ENCODE measurements at places on chromosomes 3 and 15.

DNA sequence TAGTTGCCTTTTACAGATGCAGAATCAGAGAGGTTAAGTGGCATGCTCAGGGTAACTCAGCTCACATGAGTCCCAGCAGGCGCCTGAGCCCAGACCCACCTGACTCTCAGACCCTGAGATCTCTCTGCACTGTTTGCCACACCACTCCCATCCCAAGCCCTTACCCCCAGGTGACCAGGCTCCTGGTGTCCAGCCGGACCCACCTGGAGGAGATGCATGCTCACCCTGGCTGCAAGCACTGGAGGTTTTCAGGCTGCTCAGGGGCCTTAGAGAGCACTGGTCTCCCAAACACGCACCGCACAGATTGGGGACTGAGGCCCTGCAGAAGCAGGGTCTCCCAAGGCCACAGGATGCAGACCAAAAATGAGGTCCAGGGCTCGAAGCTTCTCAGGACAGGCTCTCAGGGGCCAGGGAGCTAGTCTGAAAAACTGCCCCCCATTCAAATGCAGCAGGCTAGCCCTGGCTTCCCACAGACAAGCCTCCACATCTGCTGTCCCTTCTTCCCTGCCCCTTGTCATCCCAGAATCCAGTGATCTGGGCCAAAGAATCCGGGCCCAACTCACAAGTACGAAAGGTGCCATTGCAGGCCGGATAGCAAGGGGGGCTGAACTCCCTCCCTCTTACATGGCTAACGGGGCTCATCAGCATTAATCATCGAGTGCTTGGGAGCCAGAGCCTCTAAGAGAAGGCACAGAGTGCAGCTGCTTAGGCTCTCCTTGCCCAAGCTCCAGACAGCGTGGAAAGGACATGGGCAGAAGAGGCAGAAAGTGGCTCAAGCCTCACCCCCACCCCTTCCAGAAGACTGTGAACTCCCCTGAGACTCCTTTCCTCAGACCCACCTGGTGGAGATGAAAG lies 90.2 kb upstream of the PRR20G start:
- DNase-seq, result no peak

GRCh38 chr3:115830764-115831395 lies 207.6 kb downstream of the GAP43 start:
- no peak for DNase-seq

- no peak for DNase-seq
These were observed 62.0 kb upstream of the NSMCE3 start for GRCh38 chr15:29331669-29332068.

DNA sequence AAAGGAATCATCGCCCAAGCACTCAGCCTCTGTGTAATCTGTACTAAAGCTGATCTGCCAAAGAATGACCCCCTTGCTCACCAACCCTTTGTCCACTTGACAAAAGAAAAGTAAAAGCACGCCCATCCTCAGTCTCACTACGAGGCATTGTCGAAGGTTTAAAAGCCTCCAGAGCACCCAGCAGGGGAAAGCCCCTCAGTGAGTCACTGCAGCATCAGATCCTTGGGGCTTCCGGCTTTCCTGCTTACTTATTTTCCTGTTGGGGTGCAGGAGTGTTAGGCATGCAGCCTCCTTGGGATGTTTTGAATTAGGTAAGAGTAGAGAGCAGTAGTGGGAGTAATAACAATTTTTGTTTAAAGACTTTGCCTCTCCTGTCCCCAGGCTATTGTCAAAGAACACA lies 216.1 kb downstream of the MTHFS start:
- DNase-seq, result no peak

DNA sequence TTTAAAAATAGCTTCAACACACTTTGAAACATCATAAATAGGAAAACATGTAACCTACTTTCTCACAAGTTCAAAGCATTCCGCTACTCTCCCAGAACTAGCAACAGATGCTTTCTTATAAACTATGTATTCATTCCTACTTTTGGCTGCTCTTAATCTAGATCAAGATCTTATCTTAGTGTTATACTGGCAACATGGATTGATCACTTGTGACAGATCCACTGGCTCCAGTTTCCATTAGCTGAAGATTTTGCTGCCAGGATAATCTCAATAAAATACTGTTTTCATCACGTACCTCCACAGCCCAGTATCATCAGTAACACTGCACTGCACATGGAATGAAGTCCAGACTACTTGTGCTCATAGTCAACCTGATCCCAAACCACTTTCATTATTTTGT lies 491.7 kb upstream of the AGTR1 start:
- DNase-seq, result no peak

GRCh38 chr3:39118079-39118478 lies 10.6 kb downstream of the TTC21A start:
- DNase-seq, result no peak

DNA sequence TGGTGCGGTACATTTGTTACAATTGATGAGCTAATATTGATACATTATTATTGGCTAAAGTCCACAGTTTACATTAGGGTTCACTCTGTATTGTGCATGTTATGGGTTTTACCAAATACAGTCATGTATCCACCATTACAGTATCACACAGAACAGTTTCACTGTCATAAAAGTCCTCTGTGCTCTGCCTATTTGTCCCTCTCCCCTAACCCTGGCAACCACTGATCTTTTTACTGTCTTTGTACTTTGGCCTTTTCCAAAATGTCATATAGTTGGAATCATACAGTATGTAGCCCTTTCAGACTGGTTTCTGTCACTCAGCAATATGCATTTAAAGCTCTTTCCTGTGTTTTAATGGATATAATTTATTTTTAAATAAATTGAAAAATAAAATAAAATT lies 83.1 kb upstream of the SLC4A7 start:
- DNase-seq, result no peak

- DNase-seq, result peak; percentile 32
These were observed 120.3 kb downstream of the ETFA start for GRCh38 chr15:76190751-76191538.

- DNase-seq, result no peak
These were observed 181.3 kb upstream of the WNT5A start for GRCh38 chr3:55668359-55668758.

DNA sequence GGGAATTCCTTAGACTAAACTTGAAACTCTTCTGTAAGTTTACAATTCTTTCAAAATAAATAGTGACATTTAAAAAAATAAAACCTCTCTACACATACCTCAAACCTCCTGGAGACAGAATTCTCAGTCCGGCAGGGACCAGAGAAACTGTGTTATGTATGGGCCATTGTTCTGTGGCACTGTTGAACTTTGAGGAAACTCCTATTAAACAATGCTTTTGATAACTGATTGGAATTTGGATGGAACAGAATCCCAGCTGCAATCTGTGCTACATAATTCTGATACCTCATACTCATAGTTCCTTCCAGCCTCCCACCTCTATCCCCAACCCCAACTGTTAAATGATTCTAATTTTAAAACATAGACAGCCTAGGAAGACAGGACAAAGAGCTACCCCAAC lies 85.0 kb downstream of the TM4SF4 start:
- DNase-seq, result no peak

GRCh38 chr3:18097473-18097872 lies 327.7 kb downstream of the SATB1 start:
- no peak for DNase-seq

GRCh38 chr15:27878841-27879240 lies 220.3 kb downstream of the OCA2 start:
- no peak for DNase-seq

GRCh38 chr15:34900748-34901147 lies 68.8 kb downstream of the AQR start:
- DNase-seq, result no peak

- no peak for DNase-seq
These were observed 2.1 kb downstream of the CYB561D2 start for GRCh38 chr3:50352781-50353180.

GRCh38 chr3:134527538-134528186 lies 41.8 kb downstream of the CEP63 start:
- DNase-seq, result no peak

- DNase-seq, result no peak
These were observed 35.0 kb downstream of the ALCAM start for GRCh38 chr3:105401691-105402149.

GRCh38 chr3:196471551-196471950 lies 32.0 kb downstream of the RNF168 start:
- no peak for DNase-seq

GRCh38 chr3:112308151-112308911 lies 14.3 kb upstream of the SLC9C1 start:
- peak; percentile 81 for DNase-seq

GRCh38 chr15:85616549-85617110 lies 178.1 kb downstream of the KLHL25 start:
- no peak for DNase-seq

- no peak for DNase-seq
These were observed 20.5 kb downstream of the RBP2 start for GRCh38 chr3:139455855-139456254.

DNA sequence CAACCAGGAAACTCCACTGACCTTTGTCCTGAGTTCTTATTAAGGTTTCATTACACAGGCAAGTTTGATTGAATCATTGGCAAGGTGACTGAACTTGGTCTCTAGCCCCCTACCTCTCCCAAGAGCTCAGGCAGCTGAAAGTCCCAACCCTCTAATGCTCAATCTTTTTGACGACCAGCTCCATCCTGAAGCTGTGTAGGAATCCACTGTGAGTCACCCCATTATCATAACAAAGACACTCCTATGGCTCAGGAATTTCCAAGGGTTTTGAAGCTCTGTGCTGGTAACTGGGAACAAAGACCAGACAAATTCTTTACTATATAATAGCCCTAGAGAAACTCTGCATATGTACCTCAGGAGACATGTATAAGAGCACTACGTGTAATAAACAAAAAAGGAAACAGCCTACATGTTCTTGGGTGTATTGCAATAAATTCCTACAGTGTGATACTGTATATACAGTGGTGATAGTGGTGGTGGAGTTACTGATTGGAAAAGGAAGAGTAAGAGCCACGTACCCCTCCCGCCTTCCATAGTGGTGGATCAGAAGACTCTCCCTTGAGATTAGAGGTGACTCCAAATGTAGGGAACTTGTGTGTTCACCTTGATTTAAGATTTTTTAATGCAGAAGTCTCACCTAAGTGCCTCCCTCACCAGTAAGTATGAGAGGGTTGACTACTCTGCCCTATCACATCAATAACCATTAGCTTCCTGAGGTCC lies 116.6 kb downstream of the ST8SIA2 start:
- DNase-seq, result no peak

DNA sequence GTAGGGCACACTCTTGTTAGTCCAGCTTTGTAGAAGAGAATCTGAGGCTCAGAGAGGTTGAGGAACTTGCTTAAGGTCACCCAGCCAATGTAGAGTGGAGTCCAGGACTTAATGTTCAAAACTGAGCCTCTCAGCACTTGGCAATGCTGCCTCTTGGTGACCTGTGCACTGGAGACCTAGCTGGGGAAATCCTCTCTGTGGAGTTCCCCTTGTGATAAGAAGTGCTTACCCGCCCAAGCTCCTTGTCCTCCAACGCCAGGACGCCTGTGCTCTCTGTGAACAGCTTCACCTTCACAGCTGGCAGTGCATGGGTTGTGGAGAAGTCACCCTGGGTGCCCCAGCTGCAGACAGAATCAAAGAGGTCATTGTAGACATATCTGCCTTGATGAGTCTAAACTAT lies 219.1 kb upstream of the FEZF2 start:
- no peak for DNase-seq

DNA sequence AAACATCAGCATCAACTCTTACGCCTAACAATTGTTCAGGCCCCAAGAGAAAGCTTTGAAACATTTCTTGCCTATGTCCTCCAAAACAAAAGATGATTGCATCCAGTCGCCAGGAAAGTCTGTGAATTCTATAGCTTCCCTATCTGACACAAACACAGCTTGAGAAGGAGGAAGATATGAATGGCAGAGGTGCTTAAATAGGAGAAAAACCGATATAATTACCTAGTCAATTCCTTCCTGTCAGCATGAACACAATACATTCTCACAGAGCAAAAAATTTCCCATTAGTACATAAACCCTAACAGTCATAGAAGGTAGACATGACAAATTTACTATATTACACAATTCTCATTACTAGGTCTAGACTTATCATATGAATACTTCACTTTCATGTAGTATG lies 326.5 kb downstream of the CGGBP1 start:
- no peak for DNase-seq

- no peak for DNase-seq
These were observed 1.3 kb downstream of the GOLGA8A start for GRCh38 chr15:34436126-34436955.

GRCh38 chr3:53495146-53495519 lies 722 bp downstream of the CACNA1D start:
- DNase-seq, result no peak

DNA sequence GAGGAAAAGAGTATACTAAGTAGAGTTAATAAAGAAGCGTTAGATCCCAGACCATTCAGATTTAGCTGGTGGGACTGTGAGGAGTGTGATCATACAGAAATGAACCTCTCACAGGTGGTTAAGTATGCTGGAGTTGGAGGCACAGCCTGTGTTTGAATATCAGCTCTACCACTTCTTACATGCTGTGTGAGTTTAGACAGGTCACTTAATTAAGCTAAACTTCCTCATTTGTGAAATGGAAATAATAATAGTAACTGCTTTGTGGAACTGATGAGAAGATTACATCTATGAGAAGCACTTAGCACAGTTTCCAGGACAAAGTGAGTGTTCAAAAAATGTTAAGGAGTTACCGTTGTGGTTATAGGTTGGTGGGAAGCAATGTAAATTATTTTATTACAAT lies 8.4 kb downstream of the ACP3 start:
- DNase-seq, result no peak

GRCh38 chr15:52292780-52293392 lies 2.7 kb downstream of the MYO5C start:
- no peak for DNase-seq

DNA sequence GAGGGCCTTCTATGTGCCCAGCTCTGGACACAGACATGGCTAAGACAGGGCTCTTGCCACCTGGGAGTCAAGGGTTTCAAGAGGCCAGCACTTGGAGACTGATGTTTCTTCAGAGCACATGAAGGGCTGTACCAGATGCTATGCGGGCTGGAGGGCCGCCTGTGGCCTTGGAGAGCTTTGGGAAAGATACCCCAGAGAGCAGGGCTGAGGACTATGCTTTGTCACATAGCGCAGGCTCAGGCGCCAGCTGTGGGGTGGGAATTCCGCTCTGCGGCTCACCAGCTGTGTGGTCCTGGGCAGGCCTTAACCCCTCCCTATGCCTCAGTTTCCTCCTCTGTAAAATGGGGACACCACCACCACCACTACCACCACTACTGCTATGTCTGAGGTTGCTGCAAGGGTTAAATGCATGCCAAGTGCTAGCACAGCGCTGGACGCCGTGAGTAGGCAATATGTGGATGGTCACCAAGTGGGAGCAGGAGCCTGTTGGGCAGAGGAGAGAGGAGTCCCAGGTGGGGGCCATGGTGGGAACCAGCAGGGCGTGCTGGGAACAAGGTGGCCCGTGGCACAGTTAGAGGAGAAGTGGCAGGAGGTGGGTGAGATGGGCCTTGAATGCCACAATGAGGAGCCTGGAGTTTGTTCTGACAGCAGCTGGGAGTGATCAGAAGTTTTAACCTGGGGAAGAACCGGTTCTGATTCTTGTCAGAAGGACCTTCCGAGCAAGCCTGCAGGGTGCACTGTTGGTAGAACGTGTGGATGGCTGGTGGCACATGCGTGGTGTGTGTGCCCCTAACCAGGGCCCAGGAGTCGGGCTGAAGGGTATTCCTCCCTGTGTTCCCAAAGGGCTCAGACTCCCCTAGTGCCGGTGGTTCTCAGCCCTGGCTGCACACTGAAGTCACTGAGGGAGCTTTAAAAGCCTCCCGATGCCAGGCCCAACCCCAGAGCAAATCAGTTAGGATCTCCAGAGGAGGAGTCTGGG lies 41.7 kb downstream of the FEM1B start:
- no peak for DNase-seq

- no peak for DNase-seq
These were observed 42.4 kb downstream of the MAP2K1 start for GRCh38 chr15:66429117-66429516.
